ENCODE measurements at places on chromosomes 5 and 9.
A peak's percentile ranks its signal among the peaks of the same experiment; 100 is the strongest.

DNA sequence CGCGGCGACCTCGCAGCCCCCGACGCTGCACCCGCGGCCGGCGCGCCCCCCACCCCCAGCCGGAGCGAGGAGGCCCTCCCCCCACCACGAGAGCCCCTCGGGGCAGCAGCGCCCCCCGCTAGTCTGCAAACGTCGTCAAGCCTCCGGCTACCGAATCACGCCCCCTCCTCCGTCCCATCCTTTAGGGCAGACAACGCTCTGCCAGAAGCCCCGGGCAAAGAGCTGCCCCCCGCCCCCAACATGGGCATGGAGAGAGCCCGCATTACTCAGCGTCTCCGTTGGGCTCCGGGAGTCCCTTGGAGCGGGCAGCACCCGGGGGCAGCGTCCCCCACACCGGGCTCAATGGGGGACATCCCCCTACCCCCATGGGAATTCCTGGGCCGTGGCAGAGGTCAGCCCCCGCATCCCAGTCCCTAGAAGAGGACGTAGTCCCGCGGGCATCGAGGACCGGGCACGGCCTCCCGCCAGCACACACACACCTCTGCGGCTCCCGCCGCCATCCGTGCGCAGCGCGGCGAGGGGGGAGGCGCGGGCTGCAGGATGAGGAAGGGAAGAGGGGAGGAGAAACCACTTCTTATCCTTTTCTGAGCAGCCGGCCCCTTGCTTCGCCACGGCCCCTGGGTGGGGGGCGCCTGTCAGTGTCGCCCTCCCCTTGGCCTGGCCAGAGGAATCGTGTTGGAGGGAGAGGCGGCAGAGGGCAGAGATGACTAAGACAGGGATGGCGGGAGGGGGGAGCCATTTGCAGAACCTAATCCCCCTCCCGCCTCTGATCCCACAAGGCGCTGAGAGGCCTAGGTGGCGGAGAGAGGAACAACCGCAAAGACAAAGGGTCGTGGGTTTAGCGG is 750 bp downstream of the DNM1 start:
- no peak for DNase-seq

- DNase-seq, result no peak
These were observed 102.5 kb downstream of the TLE4 start for GRCh38 chr9:79674052-79674777.

- no peak for DNase-seq
These were observed 26.1 kb downstream of the ZNF510 start for GRCh38 chr9:96751815-96752214.

- no peak for DNase-seq
These were observed 165.6 kb upstream of the IER5L start for GRCh38 chr9:129343424-129344375.

GRCh38 chr9:114691046-114691955 is 9.3 kb upstream of the TEX48 start:
- peak; percentile 91 for DNase-seq

GRCh38 chr9:83199240-83199639 is 136.3 kb upstream of the RASEF start:
- DNase-seq, result no peak

- DNase-seq, result no peak
These were observed 4.6 kb upstream of the LURAP1L start for GRCh38 chr9:12770261-12770660.

GRCh38 chr9:136729144-136729543 is 13.6 kb downstream of the LCN10 start:
- DNase-seq, result no peak

GRCh38 chr5:150278046-150278730 is 11.4 kb downstream of the CAMK2A start:
- no peak for DNase-seq

GRCh38 chr9:133957328-133957727 is 34.8 kb downstream of the VAV2 start:
- no peak for DNase-seq

GRCh38 chr9:75231167-75231566 is 142.9 kb downstream of the OSTF1 start:
- no peak for DNase-seq

DNA sequence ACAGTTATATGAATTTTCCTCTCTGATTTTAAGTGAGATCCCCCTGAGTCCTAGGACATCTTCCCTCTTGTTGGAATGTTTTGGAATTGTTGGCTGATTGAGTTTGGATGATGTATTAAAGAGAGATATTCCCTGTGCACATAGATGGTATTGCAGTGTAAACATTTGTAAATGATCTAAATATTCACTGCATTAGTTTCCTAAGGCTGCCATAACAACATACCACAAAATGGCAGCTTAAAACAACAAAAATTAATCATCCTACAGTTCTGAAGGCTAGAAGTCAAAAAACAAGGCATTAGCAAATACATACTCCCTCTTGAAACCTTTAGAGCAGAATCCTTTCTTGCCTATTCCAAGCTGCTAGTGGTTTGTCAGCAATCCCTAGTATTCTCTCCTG is 38.0 kb upstream of the MROH2B start:
- no peak for DNase-seq

DNA sequence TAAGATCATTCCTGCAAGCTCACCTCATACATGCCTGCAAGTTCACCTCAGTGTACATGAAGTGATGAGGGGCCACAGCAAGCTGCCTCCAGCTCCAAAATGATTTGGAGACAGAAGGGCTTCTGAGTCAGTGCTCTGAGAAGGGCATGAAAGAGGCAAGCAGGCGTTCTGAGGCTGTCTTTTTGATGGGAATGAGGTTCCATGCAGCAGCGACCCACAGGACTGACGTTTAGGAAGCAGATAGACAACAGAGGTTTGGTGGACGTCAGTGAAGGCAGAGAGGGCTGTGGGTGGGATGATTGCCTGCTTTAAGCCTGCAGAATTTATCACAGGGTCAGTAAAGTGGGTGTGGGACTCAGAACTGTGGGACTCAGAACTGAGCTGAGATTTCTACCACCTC is 8.9 kb upstream of the SMIM32 start:
- DNase-seq, result no peak

DNA sequence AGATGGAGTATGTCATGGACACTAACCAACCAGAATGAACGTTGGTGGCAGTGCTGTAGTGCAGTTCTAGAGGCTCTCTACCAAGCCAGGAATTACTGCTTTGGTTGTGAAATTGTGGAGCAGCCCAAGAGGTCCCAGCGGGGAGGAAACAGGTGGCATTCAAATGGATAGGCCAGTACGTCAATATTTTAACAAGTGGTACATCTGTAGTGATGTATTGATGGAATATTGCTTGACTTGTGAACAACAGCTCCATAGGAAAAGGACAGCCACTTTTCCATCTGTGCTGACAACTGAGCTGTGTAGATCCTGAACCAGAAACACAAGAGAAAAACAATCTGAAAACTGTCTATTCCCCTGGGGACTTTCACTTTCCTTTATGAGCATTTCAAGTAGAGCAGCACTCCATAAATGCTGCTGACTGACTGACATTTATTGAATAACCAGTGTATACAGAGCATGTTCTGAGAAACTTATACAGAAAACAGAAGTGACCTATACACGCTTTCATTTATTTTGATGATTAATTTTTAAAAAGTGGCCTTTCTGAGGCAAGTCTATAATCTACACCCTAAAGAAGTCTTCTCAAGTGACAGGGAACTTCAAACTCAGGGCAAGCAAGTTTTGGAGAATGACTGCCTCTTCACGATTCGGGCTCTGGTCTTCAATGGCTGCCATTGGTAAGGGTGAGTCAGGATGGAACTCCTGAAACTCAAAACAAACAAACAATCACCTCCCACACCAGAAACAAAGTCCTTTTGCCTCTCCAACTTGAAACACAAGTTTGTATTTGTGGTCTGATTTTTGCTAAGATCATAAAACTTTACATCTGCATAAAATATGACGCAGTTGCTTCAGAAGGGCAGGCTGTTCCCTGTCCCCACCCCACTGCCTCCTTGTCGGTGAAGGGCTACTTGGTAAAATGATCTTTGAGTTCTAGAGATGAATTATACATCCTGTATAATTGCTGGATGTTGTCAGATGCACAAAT is 362.4 kb downstream of the NDUFS4 start:
- DNase-seq, result no peak

GRCh38 chr9:111691672-111692329 is 30.4 kb downstream of the GNG10 start:
- DNase-seq, result peak; percentile 17

- DNase-seq, result no peak
These were observed 838.3 kb downstream of the TLE4 start for GRCh38 chr9:80410106-80410505.

DNA sequence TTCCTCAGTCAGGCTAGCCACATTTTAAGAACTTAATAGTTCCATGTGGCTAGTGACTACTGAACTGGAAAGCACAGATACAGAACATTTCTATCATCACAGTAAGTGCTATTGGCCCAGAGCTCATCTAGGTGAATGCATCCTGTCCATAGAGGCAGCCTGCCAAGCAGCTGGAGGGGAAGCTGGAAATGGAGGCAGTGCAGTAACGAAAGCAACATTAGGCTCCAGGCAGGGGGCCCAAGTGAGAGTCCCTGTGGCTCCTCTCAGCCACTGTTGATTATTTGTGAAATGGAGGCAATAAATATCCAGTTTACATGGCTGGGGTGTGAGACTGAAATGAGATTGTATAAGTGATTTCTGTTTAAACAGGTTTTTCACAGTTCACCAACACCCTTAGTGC is 227.2 kb upstream of the KLF9 start:
- no peak for DNase-seq

GRCh38 chr9:36728651-36729520 is 156.2 kb downstream of the MELK start:
- peak; percentile 56 for DNase-seq

DNA sequence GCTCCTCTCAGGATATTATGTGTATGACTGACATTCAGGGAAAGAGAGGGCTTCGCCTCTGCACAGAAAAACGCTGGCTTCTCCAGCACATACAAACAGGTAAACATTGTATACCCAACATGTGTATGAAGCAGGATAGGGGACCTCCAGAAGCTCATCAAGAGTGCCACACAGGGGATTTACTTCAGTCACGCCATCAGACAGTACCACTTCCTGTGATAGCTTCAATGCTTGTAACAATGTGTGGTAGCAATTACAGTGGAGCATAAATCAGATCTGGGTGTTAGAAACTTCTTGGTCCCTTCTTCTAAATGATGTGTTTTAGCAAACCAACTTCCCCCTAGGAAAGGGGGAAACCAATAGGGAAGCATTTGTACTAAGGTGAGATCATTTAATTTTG is 160.8 kb downstream of the TSSK1B start:
- no peak for DNase-seq

DNA sequence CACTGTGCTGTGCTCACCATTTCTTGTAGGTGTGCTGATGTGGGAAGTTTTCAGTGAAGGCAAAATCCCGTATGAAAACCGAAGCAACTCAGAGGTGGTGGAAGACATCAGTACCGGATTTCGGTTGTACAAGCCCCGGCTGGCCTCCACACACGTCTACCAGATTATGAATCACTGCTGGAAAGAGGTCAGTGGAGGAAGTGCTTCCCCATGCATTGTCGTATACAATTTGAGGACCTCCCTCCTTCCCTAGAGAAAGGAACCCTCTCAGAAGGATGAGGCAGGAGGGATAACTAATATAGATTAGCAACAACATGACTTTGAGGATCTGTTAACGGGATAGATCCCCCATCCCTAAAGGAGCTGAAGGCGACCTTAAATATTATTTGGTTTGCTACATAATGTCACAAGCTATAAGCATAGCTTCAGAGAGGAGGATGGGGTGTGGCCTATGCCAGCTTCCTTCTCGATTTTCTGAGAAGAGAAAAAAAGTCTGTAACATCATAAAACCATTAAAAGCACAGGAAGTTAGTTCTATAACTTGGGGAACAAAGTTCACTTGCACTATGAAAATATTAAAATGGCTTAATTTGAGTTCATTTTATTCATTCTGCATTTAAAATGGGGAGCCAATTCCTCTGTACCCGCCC is 17.0 kb upstream of the CYFIP2 start:
- peak; percentile 75 for DNase-seq

DNA sequence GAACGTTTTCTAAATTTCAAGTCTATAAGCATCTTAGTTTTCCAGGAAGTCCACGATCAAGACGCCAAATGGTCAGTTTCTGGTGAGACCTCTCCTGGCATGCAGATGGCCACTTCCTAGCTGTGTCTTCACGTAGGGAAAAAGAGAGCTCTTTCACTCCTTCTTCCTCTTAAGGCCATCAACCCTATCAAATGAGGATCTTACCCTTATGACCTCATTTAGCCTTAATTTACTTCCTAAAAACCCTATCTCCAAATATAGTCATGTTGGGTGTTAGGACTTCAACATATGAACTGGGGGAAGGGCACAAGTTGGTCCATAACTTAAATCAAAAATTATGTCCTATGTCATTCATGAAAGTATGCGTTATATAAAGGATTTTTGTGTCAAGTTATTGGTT is 229.5 kb downstream of the ARL15 start:
- no peak for DNase-seq

DNA sequence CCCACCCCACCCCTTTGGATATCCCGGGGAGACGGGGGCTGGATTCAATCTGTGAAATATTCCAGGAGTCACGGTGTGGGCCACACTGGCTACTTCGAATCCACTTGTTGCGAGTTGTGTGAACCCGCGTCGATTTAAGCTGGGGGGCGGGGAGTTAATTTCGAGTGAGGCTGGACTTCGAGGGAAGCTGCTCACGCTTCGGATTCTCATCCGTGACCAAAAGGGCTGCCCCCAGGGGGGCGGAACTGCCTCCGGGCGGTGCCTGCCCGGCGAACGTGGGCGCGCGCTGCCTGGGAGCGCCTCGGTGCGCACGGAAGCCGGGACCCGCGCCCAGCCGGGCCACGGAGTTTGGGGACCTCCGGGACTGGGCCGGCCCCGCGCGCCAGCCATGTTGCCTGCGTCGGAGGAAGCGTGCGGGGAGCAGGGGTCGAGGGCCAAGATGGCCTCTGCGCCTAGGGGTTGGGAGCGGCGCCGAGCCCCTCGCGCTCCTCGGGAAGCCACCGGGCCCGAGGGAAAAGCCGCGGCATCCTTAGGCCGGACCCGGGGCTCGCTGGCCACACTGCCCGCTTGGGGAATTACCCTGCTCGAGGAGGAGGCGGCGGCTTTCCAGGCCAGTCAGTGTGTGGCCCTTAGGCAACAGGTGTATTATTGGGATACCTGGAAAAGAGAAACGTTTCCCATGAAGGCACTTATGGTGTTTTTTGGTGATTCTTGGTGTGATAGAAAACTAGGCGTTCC is 975 bp downstream of the OCLN start:
- DNase-seq, result no peak
